Activated naive CD4-positive, alpha-beta T cell treated with Interleukin-2 at 50 U/mL for 16 hours (primary cell): ENCODE measurements at places on chromosomes 1 and 21.

- no peak for DNase-seq
Observed at GRCh38 chr1:103516693-103517092, 8.8 kb upstream of the RNPC3 start.

DNA sequence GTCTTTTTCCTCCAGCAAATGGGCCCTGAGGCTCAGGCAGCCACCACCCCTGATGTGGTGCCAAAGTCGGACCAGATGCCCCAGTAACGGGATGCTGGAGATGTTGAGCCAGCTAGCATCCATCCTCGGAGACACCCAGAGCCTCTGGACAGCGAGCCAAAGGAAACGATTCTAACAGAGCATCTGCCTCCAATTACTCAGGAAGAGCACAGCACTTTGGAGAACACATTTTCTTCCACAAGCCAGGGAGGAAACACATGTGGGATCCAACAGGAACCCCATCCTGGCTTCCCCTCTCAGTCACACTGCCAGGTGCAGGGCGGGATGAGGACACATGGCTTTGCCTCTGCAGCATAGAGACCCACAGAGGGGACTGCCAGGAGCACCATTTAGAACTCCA, 44.9 kb downstream of the C1orf198 start:
- no peak for DNase-seq

DNA sequence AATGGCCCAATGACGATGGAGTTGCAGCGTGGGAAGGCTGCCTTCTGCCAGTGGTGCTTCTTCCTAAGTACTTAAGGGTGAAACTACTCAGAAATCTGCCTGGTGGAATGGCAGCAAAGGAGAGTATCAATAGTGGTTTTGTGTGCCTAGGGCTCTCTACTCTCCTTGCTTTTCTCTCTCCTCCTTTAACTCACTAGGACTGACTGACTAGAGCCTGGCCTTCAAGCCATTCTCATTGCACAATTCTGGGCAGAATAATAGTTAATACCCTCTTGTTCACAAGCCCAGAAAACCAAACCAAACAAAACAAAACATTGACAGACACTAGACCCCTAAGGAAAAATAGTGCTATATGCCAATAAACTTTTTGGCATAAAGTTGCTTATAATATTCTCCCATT, 171.2 kb upstream of the PTGFR start:
- no peak for DNase-seq

DNA sequence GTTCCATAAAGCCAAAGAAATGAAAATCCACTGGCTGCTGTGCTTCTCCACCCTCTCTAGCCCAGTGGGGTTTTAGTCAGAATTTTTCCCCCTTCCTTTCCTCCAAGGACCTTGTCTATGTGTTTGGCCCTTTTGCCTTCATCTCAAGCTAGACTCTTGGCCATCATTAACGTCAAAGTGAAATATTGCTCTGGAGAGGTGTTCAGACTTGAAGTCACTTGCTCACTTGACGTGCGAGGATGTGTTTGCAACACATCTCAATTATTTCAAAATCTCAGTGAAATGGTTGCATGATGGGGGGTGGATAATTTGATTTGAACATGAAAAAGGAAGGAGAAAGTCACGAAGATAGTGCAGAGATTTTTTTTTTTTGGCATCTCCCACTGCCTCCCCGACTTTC, 13.6 kb downstream of the EVA1C start:
- no peak for DNase-seq

DNA sequence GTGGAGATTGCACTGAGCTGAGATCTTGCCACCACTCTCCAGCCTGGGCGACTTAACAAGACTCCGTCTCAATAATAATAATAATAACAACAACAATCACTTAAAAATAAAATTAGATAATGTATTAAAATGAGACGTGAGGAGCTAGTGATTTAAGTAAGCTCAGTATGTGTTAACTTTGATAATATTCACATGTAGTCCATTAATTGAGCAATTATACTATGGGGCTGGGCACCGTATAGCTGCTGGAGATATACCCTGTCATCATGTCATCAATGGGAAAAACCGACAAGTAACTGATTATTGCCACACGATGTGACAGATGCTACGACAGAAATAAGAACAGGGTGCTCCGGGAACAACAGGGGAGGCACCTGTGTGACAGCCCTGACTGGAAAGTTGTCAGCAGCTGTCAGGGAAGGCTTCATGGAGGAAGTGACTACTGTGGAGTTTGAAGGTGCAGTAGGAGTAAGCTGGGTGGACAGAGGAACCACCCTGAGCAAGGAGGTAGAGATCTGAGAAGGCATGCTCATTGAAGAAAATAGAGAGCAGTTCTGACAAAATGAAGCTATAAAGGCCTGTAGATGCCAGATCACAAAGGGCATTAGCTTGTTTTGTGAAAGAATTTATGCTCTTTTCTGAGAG, 924 bp upstream of the CAMSAP2 start:
- no peak for DNase-seq

GRCh38 chr1:91684481-91685196, 184.0 kb downstream of the CDC7 start:
- DNase-seq: peak; percentile 7

DNA sequence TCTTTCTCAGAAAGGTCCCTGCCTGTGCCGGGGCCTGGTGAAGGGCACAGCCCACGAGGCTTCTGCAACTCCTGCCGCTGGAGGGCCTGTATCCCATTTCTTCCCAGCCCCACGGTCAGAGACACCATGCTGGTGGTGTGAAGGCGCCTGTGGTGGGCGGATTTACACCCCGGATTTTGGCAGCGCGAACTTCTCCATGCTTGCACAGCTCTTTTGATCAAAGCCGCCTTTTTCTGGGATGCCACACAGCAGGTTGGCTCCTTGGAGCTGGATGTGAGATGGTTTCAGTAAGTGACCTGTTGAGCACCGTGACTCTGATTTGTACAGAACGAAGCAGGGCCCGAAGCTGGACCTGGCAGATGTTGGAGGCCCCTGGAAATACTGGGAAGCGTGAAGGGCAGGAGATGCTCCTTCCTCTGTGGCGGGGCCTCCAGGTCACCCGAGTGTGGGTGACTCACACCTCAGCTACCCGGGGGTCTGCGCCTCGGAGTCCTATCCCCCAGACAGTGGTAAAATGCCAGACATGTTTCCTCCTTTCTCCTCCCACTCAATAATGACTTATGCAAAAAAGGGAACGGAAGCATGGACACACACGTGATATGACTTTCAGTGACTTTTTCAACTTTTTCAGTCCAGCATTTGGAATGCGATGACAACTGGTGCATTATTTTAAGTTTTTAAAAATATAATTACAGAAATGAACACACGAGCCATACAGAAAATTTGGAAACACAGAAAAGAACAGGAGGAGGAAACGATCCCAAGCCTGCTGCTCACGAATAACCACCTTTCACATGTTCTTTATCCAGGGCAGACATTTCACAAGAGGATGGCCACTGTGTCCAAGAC, 9.0 kb downstream of the UMODL1 start:
- DNase-seq: no peak

- no peak for DNase-seq
Observed at GRCh38 chr1:48051466-48052126, 54.4 kb upstream of the TRABD2B start.

- no peak for DNase-seq
Observed at GRCh38 chr1:108345776-108346531, 102.1 kb upstream of the NBPF4 start.

DNA sequence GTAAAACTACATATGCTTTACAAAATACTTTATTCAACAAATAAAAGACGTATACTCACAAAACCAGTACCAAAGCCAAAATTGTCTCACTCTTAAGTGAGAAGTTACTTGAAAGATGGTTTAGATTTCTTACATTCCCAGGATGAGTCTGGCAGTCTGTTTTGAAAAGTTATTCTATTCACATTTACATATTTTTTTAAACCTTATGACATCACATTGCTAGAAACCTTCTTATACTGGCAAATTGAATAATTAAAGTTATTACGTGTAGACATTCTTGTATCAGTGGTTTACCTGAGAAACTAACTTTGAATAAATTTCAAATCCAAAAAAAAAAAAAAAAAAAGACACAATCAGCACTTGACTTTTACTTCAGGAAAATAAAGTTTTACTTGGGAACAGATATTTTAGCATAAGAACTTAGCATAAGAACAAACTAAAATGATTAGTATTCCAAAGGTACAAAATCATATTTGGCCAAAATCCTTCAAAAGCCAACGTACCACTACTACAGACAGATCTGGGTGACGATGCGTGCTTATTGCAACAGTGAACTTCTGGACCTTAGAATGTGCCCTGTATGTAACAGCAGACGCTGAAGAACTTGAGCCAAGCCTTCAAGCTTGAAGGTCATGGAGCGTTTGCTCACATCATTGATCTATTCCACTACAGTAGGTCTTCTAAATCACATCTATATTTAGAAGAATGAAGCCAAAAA, 2.5 kb downstream of the CDC42BPA start:
- no peak for DNase-seq

DNA sequence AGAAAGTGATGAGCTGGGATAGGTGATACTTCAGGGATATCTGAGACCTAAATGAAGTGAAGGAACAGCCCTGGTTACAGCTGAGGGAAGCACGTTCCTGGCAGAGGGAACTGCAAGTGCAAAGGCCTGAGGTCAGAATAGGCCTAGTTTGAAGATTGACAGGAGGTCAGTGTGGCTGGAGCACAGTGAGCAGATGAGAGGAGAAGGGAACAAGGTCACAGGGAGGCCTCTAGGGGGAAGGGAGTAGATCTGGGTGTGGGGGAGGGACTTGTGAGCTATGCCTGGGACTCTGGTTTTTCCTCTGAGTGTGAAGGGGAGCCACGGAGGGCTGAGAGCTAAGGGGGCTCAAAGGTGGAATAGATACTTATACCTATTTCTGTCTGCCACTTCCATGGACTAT, 736.4 kb downstream of the MATN1 start:
- no peak for DNase-seq

GRCh38 chr1:209661071-209661470, 8.8 kb upstream of the LAMB3 start:
- no peak for DNase-seq

GRCh38 chr1:56073614-56074006, 505.8 kb downstream of the PLPP3 start:
- DNase-seq: no peak

- no peak for DNase-seq
Observed at GRCh38 chr1:98086796-98087441, 166.1 kb upstream of the DPYD start.

GRCh38 chr1:33497410-33497809, 25.0 kb downstream of the ZSCAN20 start:
- no peak for DNase-seq

- DNase-seq: no peak
Observed at GRCh38 chr1:165441166-165441880, 3.6 kb downstream of the RXRG start.

DNA sequence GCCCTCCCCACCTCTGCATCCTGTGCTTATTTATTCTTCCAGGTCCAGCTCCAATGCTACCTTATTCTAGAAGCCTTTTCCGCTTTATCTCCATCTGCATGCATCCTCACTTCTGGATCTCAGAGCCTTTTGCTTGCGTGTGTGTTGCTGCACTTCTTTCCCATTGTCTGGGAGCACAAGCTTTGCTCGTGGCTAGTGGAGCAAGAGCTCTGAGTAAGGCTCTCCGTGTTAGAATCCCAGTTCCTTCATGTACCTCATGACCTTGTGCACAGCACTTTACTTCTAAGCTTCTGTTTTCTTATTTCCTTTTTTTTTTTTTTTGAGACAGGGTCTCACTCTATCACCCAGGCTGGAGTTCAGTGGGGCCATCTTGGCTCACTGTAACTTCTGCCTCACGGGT, 140.0 kb upstream of the POU3F1 start:
- DNase-seq: no peak

DNA sequence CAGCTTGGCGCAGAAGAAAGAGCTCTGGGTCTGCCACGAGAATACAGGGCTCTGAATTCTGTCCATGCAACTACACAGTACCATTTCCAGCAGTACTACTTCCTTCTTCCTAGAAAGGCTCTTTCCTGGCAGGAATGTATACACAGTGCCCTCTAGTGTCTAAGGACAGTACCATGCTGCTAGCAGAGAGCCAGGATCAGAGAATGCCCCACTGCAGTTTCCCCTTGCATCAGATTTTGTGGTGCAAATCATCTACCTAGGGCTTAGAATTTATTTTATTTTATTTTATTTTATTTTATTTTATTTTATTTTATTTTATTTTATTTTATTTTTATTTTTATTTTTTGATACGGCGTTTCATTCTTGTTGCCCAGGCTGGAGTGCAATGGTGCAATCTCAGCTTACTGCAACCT, 50.8 kb downstream of the PAX7 start:
- DNase-seq: no peak

- no peak for DNase-seq
Observed at GRCh38 chr21:33064623-33065390, 5.1 kb upstream of the OLIG1 start.

GRCh38 chr1:64540265-64540791, 70.4 kb downstream of the CACHD1 start:
- DNase-seq: no peak

DNA sequence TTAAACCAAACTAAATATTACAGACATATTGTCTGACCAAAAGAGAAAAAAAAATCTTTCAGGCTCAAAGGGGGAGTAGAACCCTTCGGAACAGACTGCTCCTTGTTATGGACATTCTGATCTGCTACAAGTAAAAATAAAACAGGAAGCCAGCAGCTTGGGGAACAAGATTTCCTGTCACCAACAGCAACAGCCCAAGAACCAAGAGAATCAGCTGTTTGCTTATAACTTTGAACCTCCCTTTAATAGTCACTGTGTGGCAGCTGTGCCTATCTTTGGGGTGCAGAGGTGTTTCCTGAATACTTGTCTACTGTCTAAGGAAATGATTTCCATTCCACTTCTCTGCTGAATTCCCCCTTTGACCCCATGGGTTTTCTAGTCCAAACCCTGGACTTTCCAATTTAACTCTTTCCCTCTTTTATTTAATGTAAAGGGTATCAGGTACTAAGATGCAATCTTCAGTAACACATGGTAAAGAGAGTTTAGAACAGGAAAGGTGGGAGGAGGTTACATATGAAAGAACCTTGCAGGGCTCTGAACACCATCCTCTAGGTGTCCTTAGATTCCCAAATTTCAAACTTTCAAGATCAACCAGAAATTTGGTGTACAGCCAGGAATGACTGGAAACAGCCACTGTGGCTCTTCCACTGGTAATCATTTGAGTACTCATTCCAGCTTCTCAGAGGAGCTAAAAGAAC, 38.6 kb downstream of the GPR3 start:
- no peak for DNase-seq

GRCh38 chr1:17979815-17980214, 127.8 kb upstream of the IGSF21 start:
- no peak for DNase-seq
